ENCODE measurements at places on chromosomes 12 and 14.

DNA sequence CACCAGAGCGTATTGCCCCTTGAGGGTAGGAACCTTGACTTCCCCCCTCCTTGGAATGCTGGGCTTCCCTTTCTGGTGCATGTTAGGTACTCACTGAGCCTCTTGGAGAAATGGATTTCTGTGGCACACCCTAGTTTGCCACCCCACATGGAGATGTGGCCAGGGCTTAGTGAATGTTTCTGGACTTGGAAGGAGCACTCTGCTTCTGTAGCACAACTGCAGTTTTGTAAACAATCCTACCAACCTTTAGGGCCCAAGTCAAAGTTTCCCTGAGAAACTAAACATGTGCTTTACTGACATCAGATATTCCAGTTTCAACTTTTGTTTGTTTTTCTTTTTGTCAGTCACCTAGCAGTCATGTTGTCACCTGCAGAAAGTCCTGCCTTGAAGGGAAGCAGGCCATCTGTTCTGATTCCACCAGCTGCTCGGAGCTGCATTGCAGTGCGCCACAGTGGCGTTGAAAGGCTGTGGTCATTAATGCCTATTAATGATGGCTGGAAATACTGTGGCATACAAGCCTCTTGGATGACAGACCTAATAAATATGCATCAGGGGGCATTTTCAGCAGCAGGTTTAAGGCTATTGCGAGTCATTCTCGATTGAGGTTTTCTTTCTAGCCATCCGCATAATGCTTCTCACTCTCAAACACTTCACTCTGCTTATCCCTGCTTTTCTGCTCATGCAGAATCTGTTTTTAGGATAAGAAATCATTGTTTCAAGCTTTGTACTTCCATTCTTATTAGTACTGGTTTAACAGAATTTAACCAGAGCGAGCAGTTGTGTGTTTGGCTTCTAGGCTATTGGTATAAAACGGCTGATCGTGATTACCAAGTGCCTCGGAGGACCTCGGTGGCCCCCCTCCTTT is 7.8 kb downstream of the PELI2 start:
- DNase-seq = no peak

GRCh38 chr12:24360057-24360456 is 410.6 kb upstream of the SOX5 start:
- no peak for DNase-seq

DNA sequence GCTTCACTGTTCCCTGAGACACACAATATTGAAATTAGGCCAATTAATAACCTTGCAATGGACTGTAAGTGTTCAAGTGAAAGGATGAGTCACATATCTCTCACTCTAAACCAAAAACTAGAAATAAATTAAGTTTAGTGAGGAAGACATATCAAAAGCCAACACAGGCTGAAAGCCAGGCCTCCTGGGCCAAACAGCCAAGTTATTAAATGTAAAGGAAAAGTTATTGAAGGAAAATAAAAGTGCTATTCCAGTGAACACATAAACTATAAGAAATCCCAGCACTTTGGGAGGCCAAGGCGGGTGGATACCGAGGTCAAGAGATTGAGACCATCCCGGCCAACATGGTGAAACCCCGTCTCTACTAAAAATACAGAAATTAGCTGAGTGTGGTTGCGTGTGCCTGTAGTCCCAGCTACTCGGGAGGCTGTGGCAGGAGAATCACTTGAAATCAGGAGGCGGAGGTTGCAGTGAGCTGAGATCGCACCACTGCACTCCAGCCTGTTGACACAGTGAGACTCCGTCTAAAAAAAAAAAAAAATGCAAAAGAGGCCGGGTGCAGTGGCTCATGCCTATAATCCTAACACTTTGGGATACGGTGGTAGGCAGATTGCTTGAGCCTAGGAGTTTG is 10.4 kb upstream of the HEATR5A start:
- DNase-seq = no peak

GRCh38 chr14:50093496-50093895 is 22.9 kb downstream of the VCPKMT start:
- no peak for DNase-seq

DNA sequence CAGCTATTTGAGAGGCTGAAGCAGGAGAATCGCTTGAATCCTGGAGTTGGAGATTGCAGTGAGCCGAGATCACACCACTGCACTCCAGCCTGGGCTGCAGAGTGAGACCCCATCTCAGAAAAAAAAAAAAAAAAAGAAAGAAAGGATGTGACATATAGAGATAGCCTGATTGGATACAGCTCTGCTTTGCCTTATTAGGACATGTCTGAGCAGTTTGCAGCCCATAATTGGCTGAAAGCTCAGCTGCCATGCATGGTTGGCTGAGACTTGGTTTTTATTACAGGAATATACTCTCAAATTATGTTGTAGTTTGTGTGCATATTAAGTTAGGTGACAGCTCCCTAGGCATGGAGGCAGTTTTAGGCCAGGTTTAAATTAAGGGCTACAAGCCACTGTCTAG is 6.3 kb downstream of the TIGAR start:
- no peak for DNase-seq

DNA sequence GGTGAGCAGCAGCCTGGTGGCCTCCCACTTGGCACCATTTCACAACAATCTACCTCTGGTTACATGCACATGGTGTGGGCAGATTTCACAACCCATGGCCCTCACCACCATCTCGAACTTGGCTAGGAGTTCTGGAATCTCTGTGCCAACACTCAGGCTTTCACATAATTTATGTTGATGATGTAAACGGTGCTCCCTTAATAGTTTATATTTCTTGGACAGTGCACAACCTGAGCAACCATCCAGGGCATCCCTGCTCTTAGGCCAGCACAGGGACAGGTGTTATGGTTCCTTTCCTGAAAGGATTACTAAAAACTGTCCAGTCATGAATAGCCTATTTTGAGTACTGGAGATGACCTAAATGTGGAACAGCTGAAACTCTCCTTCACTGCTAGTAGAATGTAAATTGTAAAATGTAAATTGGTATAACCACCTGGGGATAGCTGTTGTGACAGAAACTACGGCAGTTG is 28.6 kb downstream of the ABCB9 start:
- DNase-seq = no peak

GRCh38 chr14:49408187-49408933 is 177.8 kb downstream of the RPS29 start:
- DNase-seq = no peak

DNA sequence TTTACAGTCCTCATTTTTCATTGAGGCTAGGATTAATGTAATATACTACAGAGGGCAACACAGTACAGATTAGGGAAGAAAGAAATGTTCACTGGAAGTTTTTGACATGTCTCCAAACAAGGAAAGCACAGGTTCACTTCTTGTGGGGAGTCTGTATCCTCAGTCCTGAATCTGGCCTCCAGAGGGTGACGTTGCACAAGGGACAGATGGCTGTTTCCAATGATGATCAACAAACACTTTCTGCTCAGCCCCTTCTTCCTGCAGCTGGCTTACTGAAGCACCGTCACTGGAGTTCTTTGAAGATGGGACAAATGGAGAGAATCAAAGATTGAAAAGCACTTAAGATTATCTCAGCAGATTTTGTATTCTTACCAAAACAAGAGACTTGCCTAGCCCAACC is 123.3 kb upstream of the OR4E1 start:
- DNase-seq = no peak

GRCh38 chr12:113422030-113422885 is at the start of gene SDSL:
SDSL (plus strand) TSS chr12:113422380; CDS start chr12:113427983, 5,603 bp downstream.
- DNase-seq = peak; percentile 87

GRCh38 chr12:27453421-27453820 is 6.9 kb downstream of the SMCO2 start:
- DNase-seq = no peak

DNA sequence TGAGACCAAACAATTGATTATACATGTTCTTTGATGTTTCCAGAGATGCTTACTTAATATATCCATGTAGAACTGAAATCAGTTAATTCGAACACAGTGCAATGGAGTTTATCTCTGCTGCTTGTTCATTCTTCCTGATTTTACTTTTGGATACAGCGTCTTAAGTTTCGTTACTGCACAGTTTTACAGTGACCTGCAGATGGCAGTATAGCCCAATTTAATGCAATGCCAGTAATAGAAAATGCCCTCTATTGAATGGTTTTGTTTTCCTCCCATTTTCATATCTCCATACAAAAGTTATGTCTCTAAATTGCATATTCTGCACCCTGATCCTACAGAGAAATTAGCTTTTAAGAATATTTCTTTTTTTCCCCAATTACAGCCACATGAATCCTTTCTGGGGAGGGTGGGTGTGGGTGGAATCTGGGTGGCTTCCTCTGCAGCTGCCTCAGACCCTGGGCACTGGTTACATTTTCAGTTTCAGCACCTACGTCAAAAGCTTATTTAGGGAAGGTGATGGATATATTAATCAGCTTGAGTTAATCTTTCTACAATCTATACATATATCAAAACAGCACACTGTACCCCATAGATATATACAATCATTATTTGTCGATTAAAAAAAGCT is 101.1 kb upstream of the DCD start:
- no peak for DNase-seq

- DNase-seq = no peak
These were observed 267.2 kb downstream of the PAWR start for GRCh38 chr12:79423560-79423959.

DNA sequence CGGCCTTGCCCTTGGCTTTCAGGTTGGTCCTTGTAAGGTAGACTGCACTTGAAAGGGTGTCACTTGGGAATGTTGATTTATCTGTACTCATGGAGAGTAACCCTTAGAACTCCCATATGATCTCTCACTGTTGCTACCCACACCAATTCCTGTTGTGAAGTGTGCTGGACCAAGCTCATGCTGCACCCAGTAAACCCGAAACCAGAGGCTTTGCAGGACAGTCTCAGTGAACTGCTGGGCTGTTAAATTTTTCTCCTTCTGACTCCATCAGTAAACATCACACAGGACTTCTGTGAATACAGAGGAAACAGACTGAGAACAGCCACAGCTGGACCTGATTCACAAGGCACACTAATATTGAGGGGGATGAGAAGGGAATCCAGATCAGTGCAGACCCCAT is 783.0 kb downstream of the TMEM121 start:
- DNase-seq = no peak

DNA sequence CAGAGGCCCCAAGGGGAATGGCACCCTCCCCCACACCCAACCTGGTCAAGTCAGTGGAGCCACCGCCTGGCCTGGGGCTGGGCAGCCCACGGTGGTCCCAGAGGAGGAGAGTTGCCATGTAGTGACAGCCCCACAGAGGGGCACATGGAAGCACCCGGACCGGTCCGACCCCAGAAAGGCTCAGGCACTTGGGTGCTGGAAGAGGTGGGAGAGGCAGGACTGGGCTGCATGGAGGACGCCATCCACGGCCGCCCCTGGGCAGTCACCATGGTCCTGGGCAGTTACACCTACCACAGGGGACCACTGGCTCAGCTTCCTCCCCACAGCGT is 37.9 kb upstream of the TMEM179 start:
- DNase-seq = no peak

GRCh38 chr14:84581041-84581440 is 948.9 kb upstream of the FLRT2 start:
- no peak for DNase-seq

DNA sequence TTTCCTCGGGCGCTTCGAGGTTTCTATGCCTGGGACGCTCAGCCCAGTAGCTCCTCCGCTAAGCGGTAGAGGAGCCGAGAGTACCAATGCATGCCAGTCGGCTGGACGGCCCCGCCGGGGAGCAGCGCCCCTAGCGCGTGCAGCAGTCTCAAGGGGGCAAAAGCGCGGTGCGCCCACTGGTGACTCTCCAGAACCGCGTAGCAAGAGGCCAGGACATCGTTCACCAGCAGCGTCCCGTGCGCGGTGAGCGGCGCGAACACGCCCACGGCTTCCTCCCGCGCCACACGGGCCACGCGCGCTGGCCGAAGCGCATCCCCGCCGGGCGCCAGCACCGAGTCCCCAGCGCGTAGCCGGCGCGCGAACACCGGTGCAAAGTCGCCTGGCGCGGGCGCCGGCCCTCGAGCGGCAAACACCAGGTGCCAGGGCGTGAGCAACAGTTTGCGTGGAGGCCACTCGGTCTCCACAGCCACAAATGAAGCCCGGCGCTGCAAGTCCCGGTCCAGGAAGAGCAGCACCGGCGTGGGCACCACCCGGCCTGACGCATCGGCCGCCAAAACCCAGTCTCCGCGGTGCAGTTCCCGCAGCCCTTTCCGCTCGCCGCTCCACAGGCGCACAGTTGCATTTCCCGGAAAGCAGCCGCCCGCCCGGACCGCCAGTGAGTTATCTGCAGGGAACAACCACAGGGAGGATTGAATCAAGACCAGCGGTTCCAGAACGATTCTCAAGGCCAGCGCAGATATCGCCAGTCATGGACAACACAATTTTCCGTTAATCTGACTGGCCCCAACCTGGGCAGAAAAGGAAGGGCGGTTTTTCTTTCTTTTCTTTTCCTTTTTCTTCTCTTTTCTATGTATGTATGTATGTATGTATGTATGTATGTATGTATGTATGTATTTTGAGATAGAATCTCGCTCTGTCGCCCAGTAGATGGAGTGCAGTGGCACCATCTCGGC is 4.5 kb downstream of the DHH start:
- no peak for DNase-seq

GRCh38 chr12:21888276-21888863 is 52.9 kb downstream of the ABCC9 start:
- DNase-seq = no peak

DNA sequence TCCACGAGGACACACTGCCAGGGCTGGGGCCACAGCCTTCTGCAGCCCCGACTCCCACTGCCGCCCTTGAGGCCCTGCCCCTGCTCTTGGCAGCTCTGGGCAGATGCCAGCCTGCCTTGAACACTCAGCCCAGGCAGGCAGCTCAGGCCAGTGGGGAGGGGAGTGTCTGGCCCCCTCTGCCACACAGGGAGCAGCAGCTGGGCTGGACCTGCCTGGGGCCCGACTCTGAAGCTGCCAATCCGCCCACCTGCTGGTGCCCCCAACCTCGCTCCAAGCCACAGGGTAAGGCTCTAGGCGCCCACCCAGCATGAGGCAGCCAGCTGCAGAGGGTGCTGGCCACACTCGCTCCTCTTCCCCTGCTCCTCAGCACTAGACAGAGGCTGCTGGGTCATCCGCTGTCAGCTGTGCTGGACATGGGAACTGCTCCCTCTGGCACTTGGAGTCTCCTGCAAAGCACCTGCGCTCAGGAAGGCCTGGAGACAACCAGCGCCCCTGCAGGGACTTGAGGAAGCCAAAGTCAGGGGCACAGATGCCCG is 24.6 kb upstream of the NUDT14 start:
- DNase-seq = peak; percentile 19

DNA sequence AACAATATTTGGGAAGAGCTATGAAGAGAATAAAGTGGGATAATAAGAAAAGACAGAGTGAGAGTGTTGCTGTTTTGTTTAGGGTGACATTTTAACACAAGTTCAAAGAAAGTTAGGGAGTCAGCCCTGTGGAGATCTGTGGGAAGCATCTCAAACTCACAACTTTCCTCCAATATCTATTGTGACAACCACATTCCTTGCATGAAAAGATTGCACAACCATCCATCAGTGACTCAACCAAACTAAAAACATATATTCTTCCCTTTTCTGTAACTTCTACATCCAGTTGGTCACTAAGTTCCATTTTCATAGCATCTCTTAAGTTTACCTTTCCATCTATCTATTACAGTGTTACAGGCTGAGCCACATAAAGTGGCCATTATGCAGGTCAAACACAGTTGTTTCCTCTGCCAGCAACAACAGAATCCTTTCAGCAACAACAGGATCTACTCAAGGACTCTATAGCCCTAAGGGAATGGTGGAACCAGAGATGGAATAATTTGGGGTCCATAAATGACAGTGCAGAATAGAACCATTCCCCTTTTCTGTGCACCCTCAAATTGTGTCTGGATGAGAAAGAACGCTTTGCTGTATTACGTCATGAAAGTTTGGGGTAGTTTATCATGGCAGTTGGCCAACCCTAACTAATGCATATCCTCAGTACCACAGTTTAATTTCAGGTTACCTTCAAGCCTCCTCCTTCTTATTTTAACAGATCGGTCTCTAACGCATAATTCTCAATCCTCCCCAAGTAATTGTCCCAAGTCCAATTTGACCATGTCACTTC is 118.8 kb downstream of the ST8SIA1 start:
- DNase-seq = no peak
